ENCODE measurements at places on chromosomes 11 and 22.

- no peak for DNase-seq
Observed at GRCh38 chr11:78417175-78417887, at the start of gene GAB2. Gene GAB2 (minus strand): TSS chr11:78417820. CDS start chr11:78417720, 100 bp downstream.

DNA sequence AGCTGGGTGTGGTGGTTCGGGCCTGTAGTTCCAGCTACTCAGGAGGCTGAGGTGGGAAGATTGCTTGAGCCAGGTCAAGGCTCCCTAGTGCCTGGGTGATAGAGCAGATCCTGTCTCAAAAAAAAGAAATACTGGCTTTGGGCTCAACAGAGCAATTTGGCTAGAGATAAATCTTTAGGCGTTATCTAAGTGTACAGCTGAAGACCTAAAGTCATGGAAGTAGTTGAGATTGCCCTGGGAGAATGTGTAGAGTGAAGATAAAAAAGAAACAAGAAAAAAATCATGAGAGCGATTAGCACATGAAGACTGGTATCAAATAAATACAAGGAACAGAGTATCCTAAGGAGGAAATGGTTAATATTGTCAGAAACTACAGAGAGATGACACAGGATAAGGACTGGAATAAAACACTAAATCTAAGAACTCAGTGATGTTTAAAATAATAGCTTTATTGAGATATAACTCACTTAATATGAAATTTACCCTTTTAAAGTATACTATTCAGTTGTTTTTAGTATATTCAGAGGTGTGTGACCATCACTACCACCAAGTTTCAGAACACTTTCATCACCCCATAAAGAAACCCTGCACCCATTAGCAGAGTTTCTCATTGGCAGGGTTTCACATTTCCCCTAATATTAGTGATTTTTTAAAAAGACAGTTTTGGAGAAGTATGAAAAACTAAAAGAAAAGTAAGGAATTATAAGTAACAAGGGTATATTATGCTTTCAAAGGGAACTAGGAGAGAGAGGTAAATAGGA, 20.7 kb downstream of the PIK3C2A start:
- DNase-seq: no peak

- no peak for DNase-seq
Observed at GRCh38 chr11:71489311-71490043, 36.5 kb downstream of the NADSYN1 start.

GRCh38 chr11:64007160-64007628, 21.0 kb downstream of the OTUB1 start:
- no peak for DNase-seq

DNA sequence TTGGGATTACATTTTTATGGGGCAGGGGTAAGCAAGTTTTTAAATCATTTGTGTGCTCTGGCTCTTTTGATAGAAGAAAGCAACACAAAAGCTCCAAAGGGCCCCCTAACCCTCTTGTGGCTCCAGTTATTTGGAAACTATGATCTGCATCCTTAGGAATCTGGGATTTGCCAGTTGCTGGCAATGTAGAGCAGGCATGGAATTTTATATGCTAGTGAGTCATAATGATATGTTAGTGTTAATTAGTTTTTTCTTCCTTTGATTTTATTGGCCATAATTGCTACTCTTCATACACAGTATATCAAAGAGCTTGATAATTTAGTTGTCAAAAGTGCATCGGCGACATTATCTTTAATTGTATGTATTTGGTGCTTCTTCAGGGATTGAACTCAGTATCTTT, 10.1 kb downstream of the RAG1 start:
- DNase-seq: peak; percentile 6

GRCh38 chr22:43170131-43170480, 16.8 kb downstream of the TTLL12 start:
- no peak for DNase-seq

GRCh38 chr11:133508468-133508867, 23.8 kb downstream of the OPCML start:
- DNase-seq: no peak

All from NCI-H1417 treated with DMSO at 0.1 percent for 48 hours (cell line).